ENCODE measurements at places on chromosomes 2 and 18. TPM values are rescaled to one million over a fixed set of nuclear protein-coding genes. Genes with fewer than 3 reads are reported as not detected.

The VAMP5 gene
- 85.9 TPM for total RNA-seq

The CNGA3 gene
- total RNA-seq: not detected

The TM4SF20 gene
- total RNA-seq: not detected

The GPR45 gene
- not detected for total RNA-seq

The PDE1A gene
- total RNA-seq: 3.0 TPM

The FZD7 gene
- under 0.01 TPM for total RNA-seq

The SCN1A gene
- not detected for total RNA-seq

The LYG1 gene
- total RNA-seq: 0.22 TPM

The SP140L gene
- 5.0 TPM for total RNA-seq

The PSMD1 gene
- total RNA-seq: 103 TPM

The CAVIN2 gene
- 252 TPM for total RNA-seq

The PTPRN gene
- not detected for total RNA-seq

The C2orf72 gene
- total RNA-seq: 2.0 TPM

The SIX3 gene
- not detected for total RNA-seq

The PSMA8 gene
- total RNA-seq: not detected

The SERPINB11 gene
- total RNA-seq: not detected

The RHOB gene
- 293 TPM for total RNA-seq

The SCYGR5 gene
- total RNA-seq: not detected
